Mesenchymal stem cell (in vitro differentiated cells and primary cell): ENCODE measurements at places on chromosomes 2 and 18.

GRCh38 chr18:32735781-32736180 is 37.0 kb downstream of the KLHL14 start:
- no peak overlapping the region for H3K4me3 ChIP-seq
- DNase-seq, result peak; percentile 68
- H3K36me3 ChIP-seq, result no peaks in the 10 kb centered on the region
- no peaks in the 10 kb centered on the region for H3K27me3 ChIP-seq
- no peak overlapping the region for H3K27ac ChIP-seq

- DNase-seq, result no peak
- no peak overlapping the region for H3K4me3 ChIP-seq
- H3K36me3 ChIP-seq, result no peaks in the 10 kb centered on the region
- H3K27me3 ChIP-seq, result no peaks in the 10 kb centered on the region
- H3K27ac ChIP-seq, result no peak overlapping the region
Observed at GRCh38 chr2:112304298-112304941, 29.0 kb downstream of the ZC3H6 start.

GRCh38 chr18:47422524-47422923 is 171.1 kb upstream of the SKOR2 start:
- no peaks in the 10 kb centered on the region for H3K4me1 ChIP-seq
- H3K27ac ChIP-seq, result no peak overlapping the region
- no peaks in the 10 kb centered on the region for H3K36me3 ChIP-seq
- H3K27me3 ChIP-seq, result no peaks in the 10 kb centered on the region
- no peak for DNase-seq

DNA sequence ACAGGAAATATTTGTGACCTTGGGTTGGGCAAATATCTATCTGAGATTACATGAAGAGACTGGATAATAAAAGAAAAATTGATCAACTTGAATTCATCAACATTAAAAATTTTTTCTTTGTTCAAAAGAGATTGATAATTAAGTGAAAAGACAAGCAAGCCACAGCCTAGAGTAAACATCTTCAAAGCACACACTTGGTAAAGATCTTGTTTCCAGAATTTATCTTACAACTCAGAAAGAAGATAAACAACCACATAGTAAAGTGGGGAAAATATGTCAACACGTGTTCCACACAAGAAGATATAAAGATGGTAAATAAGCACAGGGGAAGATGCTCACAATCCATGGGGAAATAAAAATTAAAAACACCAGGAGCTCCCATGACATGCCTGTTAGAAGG is 195.9 kb downstream of the SOX11 start:
- no peaks in the 10 kb centered on the region for H3K4me1 ChIP-seq
- no peaks in the 10 kb centered on the region for H3K27me3 ChIP-seq
- no peak overlapping the region for H3K4me3 ChIP-seq
- no peaks in the 10 kb centered on the region for H3K36me3 ChIP-seq

DNA sequence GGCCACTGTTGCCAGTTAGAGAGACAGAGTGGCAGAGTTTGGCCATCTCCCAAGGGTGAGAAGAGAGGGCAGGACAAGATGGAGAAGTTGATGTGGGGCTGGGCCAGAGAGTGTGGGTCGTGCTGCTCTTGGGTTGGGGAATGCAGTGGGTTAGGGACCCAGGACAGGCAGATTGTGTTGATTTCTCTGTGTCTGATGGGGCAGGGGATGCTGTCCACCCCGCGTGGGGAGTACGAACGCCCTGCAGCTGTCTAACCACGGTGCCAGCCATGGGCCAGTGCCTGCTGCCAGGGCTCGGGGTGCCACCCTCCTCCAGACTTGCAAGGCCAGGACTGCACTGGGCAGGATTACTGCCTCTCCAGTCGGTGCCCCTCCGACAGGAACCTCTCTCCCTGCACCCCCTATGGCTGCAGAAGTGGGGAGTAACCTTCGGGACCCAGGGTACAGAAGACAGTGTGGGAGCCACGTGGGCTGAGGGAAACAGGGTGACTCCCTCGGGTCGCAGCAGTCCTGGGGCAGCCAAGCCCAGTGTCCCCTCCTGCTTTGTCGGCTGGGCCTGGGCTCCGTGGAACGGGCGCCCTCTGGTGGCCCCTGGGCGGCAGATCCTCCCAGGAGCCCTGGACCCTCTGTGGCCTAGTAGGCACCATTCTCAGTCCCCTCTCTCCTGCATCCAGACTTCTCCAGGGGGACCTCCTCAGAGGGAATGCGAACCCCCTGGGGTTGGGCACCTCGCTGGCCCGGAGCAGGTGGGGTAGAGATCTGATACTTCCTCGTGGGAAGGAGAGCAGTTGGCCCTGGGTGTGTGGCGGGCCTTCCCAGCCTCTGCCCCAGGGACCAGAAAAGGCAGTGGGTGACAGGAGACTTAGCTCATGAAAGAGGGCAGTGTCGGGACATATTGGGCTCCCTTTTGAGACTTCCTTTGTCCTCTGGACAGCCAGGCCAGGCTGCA is 2.7 kb downstream of the GPC1 start:
- no peaks in the 10 kb centered on the region for H3K27me3 ChIP-seq
- H3K4me3 ChIP-seq, result no peak overlapping the region
- peaks cover 37% of the 10 kb centered on the region for H3K4me1 ChIP-seq
- DNase-seq, result peak; percentile 67
- no peak overlapping the region for H3K27ac ChIP-seq

DNA sequence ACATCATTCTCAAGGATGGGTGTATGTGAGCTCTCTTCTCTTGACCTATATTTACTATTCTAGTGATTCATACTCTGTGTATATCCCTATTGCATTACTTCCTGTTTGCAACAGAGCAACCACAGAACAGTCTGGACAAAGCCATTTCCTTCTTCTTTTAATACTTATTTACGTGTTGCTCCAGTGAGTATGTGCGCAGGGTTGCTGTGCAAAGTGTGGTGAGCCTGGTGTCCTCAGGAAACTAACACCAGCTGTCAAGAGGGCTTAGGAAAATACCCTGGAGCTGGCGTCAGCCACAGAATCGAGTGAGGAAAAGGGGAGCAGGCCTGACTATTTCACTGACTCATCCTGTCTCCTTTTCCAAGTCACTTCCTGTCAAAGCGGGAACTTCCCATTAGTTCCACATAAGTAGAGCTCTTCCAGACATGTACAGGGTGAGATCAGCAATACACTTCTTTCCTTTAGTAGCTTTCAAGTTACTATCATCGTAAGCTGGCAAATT is 214.1 kb upstream of the COPS8 start:
- DNase-seq, result peak; percentile 100
- peak overlapping the region; percentile 27 for H3K4me3 ChIP-seq
- H3K4me1 ChIP-seq, result peaks cover 2% of the 10 kb centered on the region
- no peaks in the 10 kb centered on the region for H3K36me3 ChIP-seq

- no peaks in the 10 kb centered on the region for H3K27me3 ChIP-seq
- H3K4me3 ChIP-seq, result no peak overlapping the region
- H3K4me1 ChIP-seq, result peaks cover 2% of the 10 kb centered on the region
- no peak overlapping the region for H3K27ac ChIP-seq
- peaks cover 4% of the 10 kb centered on the region for H3K36me3 ChIP-seq
- no peak for DNase-seq
Observed at GRCh38 chr18:2990956-2991640, 21.8 kb downstream of the LPIN2 start.

DNA sequence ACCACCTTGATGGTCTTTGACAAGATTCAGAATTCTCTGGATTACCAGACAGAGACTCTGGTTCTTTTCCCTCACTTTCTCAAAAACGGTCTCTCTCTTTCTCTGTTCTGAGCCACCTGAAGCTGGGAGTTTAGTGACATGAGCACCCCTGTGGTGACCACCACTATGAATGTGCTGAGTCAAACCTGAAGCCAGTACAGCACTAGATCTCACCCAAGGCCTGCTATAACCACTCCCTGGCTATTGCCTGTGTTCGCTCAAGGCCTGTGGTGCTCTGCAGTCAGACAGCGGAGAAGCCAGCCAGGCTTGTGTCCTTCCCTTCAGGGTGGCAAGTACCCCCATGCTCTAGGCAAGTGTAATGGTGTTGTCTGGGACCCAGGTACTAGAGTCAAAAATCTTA is 828.9 kb upstream of the NXPH2 start:
- no peaks in the 10 kb centered on the region for H3K27me3 ChIP-seq
- no peak for DNase-seq
- H3K27ac ChIP-seq, result no peak overlapping the region
- H3K36me3 ChIP-seq, result no peaks in the 10 kb centered on the region
- no peaks in the 10 kb centered on the region for H3K4me1 ChIP-seq

DNA sequence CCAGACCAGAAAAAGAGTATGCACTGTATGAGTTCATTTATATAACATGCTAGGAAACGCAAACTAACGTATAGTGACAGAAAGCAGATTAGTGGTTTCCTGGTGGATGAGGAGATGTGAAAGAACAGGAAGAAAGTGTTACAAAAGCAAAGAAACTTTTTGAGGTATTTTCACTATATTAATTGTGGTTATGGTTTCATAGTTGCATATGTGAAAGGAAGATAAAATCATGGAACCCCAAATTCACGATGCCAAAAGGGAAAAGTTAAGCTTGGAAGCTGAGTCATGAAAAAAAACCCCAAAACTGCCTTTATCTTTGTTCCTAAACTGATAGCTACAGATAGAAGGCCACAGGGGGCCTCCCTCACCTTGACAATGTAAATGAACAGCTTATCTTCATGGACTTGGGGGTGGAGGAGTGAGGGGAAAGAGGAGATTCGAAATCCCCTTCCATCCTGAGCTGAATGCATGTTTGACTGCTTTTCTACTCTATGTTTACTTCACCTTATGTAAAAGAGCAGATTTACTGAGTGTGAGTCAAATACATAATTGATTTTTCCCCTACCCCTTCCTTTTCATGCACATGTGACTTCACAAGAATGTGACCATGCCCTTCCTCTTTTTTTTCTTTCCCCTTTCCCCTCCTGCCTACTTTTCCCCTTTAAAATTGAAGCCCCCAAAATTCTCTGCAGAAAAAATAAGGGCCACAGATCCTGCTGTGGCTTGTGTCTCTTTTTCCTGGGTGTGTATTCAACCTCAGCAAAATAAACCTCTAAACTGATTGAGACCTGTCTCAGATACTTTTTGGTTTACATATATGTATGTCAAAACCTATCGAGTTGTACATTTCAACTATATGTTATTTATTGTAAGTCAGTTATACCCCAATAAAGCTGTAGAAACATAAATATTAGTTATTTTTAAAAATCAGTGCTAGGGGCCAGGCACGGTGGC is 100.1 kb upstream of the TLK1 start:
- no peaks in the 10 kb centered on the region for H3K27me3 ChIP-seq
- H3K4me3 ChIP-seq, result no peak overlapping the region

DNA sequence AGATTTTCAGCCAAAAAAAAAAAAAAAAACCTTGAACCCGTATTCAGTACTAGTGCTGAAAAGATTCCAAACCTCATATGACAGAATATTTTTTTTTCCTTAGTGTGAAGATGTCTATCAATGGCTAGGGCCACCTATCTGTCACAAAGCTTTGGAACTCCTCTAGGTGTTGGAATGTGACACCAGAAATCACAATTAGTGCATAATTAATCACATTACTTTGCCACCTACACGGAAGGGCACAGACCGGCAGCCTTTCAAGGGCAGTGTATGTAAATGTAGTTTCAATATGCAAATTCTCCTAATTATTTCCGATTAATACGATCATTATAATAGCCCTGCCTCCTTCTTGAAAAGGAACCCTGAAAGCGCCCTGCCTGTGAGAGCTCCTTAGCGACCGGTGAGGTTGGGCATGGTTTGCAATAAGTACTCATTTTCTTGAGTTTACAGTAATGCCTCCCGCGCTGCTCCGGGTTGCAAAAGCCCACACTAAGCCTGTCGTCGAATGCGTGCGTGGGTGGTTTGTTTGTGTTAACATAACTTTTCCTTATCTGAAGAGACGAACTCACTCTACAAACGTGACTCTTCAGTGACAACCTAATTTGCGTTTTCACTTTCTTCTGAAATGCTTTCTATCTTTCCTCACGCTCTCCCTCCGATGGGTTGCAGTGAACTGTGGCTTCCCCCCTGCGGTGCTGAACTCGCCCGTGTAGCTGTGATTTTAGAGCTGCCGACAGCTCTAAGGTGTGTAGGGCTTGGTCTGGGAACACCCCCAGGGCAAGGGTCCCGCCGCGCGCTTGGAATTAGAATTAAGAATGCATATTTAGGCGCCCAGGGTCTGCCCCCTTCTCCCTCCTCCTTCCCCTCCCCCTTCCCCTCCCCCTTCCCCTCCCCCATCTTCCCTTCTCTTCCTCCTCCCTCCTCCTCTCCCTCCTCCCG is 765 bp upstream of the ID2 start:
- H3K36me3 ChIP-seq, result no peaks in the 10 kb centered on the region
- peak overlapping the region; percentile 60 for H3K27ac ChIP-seq
- H3K4me3 ChIP-seq, result peak overlapping the region; percentile 80
- H3K4me1 ChIP-seq, result peaks cover 34% of the 10 kb centered on the region

DNA sequence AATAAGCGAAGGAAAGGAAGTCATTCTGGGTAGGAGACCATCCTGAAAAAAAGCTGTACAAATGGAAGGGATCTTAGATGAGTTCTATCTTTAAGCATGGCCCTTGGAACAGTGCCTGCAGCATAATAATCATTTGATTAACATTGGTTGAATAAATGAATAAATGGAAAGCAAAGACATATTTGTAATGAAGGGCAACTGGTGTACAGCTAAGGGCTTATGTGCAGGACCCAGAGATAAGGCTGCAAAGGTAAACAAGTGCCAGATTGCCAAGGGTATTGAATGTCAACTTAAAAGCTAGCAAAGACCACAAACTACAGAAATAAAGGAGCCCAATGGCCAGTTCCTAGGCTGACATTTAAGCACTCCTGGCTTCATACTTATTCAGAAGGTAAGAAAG is 19.4 kb downstream of the IMMT start:
- no peaks in the 10 kb centered on the region for H3K27me3 ChIP-seq
- H3K27ac ChIP-seq, result no peak overlapping the region
- no peak overlapping the region for H3K4me3 ChIP-seq

- DNase-seq, result no peak
- H3K4me1 ChIP-seq, result no peaks in the 10 kb centered on the region
- no peak overlapping the region for H3K27ac ChIP-seq
- H3K36me3 ChIP-seq, result no peaks in the 10 kb centered on the region
Observed at GRCh38 chr2:194714541-194714940, 942.5 kb upstream of the SLC39A10 start.

DNA sequence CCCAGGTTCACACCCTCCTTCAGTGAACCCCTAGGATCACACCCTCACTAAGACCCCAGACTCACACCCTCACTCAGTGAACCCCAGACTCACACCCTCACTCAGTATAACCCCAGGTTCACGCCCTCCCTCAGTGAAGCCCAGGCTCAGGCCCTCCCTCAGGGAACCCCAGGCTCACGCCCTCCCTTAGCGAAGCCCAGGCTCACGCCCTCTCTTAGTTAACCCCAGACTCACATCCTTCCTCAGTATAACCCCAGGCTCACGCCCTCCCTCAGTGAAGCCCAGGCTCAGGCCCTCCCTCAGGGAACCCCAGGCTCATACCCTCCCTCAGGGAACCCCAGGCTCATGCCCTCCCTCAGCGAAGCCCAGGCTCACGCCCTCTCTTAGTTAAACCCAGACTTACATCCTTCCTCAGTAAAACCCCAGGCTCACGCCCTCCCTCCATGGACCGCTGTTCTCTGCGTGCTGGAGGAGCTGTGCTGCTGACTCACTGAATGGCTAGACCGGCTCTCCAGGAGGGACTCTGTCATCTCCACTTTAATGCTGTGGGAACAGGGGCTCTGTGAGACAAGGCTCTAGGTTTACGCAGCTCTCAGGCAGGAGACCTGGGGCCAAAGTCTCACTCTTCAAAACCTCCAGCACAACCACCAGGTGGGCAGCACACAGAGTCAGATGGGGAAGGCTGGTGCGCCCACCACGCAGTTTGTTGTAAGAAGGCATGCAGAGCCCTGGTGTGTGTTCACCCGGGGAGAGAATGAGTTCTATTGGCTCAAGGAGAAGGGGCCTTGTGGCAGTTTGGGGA is 506.9 kb upstream of the MYT1L start:
- no peak overlapping the region for H3K4me3 ChIP-seq
- H3K36me3 ChIP-seq, result no peaks in the 10 kb centered on the region
- DNase-seq, result no peak
- H3K27me3 ChIP-seq, result no peaks in the 10 kb centered on the region
- H3K4me1 ChIP-seq, result no peaks in the 10 kb centered on the region
